Suprapubic skin (tissue), 4 donors: ENCODE measurements at places on chromosomes 11 and 22. TPM values are rescaled to one million over a fixed set of nuclear protein-coding genes. Genes with fewer than 3 reads are reported as not detected.

Gene CSNK2A3
- 1.5 TPM for total RNA-seq

Gene THY1
- 9.3 TPM for total RNA-seq

Gene FOLH1
- 1.7 TPM for total RNA-seq

Gene HORMAD2
- total RNA-seq, result not detected

Gene BDNF
- total RNA-seq, result 0.17 TPM

Gene PIH1D2
- total RNA-seq, result 2.4 TPM

Gene KLHL35
- total RNA-seq, result 1.2 TPM

Gene GRAMD1B
- total RNA-seq, result 0.64 TPM

Gene RIBC2
- total RNA-seq, result not detected

Gene ILK
- total RNA-seq, result 83.8 TPM

Gene TMPRSS6
- 0.47 TPM for total RNA-seq

Gene P4HA3
- total RNA-seq, result not detected

Gene RAPSN
- not detected for total RNA-seq

Gene SCGB2A2
- 2,018 TPM for total RNA-seq

Gene BLID
- total RNA-seq, result not detected

DNA sequence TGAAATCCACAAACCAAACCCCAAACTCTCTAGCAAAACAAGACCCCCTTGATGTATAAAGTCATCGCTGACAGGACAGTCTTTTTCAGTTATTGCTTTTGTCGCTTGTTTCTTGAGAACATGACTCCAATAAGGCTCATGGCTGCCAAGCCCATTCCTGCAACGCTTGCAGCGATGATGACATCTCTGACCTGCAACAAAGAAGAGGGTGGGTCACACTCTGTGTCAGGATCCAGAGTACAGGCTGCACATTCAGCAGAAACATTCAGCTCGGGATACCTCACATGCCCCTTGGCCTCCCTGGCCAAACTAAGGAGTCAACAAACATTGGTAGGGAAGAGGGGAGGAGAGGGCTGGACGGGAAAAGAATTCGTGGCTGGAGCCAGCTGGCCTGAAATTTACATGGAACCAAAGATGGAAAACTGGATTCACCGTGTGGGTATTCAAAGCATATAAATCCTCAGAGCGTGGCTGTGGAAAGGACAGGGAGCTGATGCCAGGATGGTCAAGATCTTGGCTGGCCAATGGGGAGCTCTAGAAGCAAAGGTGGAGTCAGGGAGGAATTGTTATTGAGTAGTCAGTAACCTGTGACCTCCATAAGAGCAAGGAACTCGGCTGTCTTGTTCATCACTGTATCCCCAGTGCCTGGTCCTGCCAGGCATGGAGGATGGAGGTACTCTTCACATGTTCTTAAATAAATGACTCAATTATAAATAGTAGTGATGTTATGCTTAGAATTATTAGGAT is 11.8 kb upstream of the PLAAT2 start:
- DNase-seq, result no peak

- no peak for DNase-seq
Observed at GRCh38 chr11:110529043-110529442, 99.3 kb downstream of the FDX1 start.

DNA sequence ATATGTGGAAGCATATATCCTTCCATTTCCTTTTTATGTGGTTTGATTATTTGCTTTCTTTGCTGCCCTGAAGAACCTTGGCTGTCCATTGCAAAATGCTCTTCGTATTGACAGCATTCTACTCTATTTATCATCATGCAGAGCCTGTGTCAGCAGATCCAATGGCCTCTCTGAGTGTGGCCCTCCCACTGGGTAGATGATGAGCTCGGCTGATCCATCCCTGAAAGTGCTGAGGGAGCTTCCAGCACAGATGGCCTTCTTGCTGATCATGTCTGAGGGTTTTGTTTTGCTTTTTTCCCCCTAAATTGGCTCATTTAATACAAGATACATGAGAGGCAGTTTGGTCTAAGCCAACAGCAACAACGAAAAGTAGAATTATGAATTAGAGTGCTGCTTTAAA is 181.0 kb downstream of the GRIA4 start:
- DNase-seq, result no peak

- peak; percentile 95 for DNase-seq
Observed at GRCh38 chr11:118918128-118918685, 7.5 kb downstream of the BCL9L start.

GRCh38 chr22:17794726-17795542 is 20.7 kb upstream of the BID start:
- no peak for DNase-seq

DNA sequence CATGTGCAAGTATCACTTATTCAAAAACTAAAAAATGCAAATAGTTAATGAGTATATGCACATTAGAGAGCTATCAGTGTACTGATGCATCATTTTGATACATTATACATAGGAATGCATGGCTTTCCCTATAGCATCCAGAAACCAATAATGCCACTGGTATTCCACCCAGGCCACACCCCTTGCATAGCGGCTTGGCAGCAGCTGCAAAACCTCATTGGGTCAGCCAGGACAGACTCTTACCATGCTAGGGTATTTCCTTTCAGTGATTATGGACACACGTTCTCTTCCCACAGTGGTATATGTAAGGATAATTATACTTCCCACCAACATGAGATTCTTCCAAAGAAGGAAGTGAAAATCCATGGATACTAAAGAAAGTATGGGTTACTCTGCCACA is 145.9 kb upstream of the PITPNB start:
- DNase-seq, result no peak

DNA sequence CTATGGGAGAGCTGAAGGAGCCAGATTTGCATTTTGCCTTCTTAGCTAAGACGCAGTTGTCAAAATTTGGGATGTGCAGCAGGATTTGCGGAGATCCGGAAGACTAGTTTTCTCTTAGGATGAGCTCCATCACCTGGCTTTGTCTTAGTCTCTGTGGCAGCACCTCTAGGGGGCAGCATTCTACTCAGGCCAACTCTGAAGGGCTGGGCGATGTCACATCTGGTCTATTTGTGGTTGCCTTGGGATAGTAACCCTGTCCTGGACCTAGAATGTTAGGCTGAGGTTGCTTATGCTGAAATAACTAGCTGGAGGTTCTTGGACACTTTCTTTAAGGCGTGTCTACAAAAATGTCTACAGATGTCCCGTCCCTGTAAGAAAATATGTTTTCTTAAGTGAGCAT is 116.2 kb downstream of the FAT3 start:
- DNase-seq, result no peak

GRCh38 chr11:71118671-71119250 is 133.6 kb downstream of the SHANK2 start:
- no peak for DNase-seq

DNA sequence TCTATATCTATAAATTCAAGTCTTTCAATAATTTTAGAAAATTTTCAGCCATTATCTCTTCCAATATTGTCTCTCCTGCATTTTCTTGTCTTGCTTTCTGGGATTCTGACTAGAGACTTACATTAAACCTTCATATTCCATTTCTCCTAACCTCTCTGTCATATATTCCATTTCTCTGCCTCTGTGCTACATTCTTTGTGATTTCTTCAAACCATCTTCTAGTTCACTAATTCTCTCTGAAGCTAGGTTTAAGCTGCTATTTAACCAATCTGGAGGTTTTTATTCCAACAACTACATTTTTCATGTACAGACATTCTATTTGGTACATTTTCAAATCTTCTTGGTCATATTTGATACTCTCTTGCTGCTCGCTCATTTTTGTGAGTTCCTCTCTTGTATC is 122.5 kb downstream of the TTC28 start:
- DNase-seq, result no peak

- DNase-seq, result no peak
Observed at GRCh38 chr11:47377571-47378009, 757 bp downstream of the SPI1 start.

- DNase-seq, result peak; percentile 79
Observed at GRCh38 chr11:85810871-85811611, at the start of gene SYTL2. TSS of gene SYTL2 (minus strand) at chr11:85811141. CDS start at chr11:85757725, 53,416 bp downstream.

DNA sequence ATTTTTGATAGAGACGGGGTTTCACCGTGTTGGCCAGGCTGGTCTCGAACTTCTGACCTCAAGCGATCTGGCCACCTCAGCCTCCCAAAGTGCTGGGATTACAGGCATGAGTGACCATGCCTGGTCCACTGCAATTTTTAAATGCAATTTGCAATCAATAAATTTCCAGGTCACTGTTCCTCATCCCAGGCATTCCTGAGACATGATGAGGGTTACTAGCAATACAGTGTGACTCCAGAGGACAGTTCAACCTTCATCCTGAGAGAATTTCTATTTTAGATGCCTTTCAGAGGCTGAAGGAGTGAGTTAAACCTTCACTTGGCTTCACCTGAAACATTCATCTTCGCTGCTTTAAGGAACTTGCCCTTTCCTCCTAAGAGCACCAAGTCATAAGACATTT is 9.7 kb upstream of the UBASH3B start:
- DNase-seq, result no peak

DNA sequence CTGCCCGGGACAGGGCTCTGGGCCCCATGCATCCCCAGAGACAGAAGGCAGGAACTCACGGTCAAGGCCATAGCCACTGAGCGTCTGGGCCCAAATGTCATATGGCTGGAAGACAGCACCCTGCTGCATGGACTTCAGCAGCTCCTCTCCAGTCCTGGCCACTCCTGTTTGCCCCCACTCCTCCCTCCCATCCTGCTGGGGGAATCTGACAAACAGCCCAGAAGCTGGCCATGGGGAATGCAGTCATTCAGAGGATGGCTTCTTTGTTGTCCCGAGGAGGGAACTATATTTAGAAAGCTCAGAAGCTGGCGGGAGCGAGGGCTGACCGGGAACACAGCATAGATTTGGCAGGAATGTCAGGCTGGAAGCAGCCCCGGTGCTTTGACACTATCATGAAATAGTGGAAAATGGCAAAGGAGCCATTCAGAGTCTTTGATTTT is 35.0 kb downstream of the DKK3 start:
- no peak for DNase-seq

DNA sequence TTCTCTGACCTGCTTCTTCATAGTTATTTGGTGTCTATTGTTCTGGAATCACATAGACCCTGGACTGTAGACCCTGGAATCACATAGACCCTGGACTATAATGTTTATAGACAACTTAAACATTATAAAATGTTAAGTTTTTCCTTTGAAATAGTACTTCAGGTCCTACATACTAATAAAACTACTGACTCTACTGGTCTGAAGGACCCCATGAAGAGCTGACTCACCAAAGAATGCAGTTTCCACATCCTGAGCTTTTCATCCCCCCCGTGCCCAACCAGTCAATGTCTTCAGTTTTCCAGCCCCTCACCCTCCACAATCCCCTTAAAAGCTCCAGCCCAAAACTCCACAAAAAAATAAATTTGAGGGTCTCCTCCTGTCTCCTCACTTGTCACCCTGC is 6.6 kb upstream of the PLEKHA7 start:
- no peak for DNase-seq

GRCh38 chr11:111736621-111737443 is 29.4 kb downstream of the PPP2R1B start:
- DNase-seq, result no peak

DNA sequence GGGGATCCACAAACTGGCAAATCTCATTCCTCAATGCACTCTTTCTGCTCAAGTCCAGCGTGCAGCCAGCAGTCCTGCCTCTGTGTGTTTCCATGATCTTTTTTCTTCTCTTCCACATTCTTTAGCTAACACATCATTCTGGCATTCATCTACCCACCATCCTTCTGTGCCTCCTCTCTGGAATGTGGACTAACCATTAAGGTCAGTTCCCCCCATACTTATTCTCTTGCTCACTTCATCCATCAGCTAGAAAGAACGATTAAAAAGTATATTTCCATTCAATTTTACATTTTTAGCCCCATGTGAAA is 7.8 kb downstream of the KIRREL3 start:
- no peak for DNase-seq

- DNase-seq, result peak; percentile 16
Observed at GRCh38 chr22:44108076-44108475, 72.6 kb upstream of the PARVG start.

GRCh38 chr11:27363576-27364117 is 632 bp upstream of the CCDC34 start:
- no peak for DNase-seq

- no peak for DNase-seq
Observed at GRCh38 chr11:35619855-35620640, 1.8 kb downstream of the FJX1 start.

- DNase-seq, result no peak
Observed at GRCh38 chr11:69039501-69039900, 9.2 kb upstream of the TPCN2 start.

DNA sequence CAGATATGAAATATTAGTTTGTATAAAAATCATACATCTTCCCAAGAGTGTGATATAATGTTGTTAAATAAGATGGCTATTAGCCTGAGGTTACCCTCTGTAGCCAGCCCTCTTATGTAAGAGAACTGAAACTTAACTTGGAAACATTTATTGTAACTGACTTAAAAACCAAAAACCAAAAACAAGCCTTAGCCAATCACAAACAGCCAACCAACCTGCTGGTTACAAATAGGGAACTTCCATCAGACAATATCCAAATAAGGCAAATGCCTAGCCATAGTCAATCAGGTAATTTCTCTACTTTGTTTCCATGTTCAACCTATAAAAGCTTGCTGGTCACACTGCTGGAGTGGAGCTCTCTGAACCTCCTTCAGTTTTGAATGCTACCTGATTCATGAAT is 14.1 kb downstream of the KBTBD3 start:
- no peak for DNase-seq

DNA sequence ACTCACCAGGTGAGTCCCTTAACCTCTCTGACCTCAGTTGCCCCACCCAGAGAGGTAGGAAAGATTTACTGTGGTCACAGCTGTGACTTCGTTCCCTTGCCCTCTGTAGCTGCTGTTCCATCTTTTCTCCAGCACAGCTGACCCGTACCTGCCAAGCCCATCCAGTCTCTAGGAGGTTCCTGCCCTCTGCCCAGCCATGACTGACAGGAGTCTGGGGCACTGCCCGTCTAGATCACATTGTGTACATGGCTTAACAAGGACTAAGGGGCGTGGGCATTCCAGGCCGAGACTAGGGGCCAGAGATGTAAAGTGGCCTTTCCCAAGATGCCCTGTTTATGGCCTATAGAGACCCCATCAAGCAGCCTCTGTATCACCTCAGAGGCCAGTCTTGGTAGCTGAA is 132.0 kb downstream of the PARVA start:
- DNase-seq, result no peak
